MG63 (cell line): ENCODE measurements at places on chromosomes 5 and 9. TPM values are rescaled to one million over a fixed set of nuclear protein-coding genes. Genes with fewer than 3 reads are reported as not detected.

DNA sequence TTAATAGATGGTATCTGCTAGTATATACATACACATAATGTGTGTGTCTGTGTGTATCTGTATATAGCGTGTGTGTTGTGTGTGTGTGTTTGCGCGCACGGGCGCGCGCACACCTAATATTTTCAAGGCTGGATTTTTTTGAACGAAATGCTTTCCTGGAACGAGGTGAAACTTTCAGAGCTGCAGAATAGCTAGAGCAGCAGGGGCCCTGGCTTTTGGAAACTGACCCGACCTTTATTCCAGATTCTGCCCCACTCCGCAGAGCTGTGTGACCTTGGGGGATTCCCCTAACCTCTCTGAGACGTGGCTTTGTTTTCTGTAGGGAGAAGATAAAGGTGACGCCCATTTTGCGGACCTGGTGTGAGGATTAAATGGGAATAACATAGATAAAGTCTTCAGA, 757 bp downstream of the FXN start:
- DNase-seq = no peak

- no peak for DNase-seq
Measured at GRCh38 chr5:166595274-166595951, 1696.0 kb upstream of the WWC1 start.

- no peak for DNase-seq
Measured at GRCh38 chr5:122202952-122203351, 73.6 kb downstream of the ZNF474 start.

- no peak for DNase-seq
Measured at GRCh38 chr5:76379316-76379715, 23.8 kb upstream of the IQGAP2 start.

DNA sequence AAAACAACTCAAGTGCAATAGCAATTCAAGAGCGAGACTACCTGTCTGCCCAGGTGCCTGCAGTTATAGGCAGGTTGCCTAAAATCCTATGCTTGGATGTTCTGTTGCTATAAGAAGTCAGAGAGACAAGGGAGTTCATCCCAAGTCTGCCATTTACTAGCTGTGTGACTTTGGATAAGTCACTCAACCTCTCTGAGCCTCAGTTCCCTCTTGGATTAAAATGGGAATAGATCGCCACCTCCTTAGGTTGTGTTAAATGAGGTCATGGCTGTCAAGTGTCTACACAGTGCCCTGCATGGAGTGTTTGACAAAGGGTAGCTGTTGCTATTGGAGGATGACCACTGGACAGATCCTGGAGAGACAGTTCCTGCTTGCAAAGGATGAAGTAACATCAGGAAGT, 1.3 kb upstream of the ZBTB34 start:
- DNase-seq = no peak

DNA sequence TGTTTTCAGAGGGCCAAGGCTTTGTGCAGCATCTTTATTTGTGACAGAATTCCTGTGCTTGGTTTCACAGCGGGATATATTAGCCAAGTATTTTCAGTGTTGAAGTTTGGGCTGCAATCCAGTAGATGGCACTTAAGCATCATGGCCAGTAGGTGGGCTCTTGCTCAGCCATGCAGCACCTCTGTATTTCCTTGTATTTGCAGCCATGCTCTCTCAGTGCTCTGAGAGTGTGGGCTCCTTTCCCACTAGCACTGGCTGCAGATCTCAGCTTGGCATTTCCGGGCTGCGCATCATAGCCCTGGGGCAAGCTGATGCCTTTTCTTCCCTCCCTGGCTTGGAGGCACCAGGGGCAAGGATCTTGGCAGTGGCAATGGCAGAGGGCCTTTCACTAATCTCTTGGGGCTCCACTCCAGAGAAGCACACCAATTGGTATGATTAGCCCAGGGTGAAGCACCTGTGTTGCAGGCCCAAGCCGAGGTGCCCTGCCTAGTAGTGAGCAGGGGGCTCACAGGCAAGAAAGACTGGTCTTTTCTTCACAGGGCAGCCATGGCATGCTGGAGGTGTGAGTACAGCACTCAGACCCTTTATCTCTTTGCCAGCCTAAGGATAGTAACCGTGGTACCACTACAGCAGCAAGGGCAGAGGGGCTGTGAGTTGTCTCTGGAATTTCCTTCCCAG, 48.3 kb downstream of the SLCO6A1 start:
- peak; percentile 60 for DNase-seq

GRCh38 chr9:33198165-33198564, 31.0 kb upstream of the B4GALT1 start:
- DNase-seq = peak; percentile 78

- no peak for DNase-seq
Measured at GRCh38 chr9:86598411-86599239, 244.4 kb upstream of the TUT7 start.

DNA sequence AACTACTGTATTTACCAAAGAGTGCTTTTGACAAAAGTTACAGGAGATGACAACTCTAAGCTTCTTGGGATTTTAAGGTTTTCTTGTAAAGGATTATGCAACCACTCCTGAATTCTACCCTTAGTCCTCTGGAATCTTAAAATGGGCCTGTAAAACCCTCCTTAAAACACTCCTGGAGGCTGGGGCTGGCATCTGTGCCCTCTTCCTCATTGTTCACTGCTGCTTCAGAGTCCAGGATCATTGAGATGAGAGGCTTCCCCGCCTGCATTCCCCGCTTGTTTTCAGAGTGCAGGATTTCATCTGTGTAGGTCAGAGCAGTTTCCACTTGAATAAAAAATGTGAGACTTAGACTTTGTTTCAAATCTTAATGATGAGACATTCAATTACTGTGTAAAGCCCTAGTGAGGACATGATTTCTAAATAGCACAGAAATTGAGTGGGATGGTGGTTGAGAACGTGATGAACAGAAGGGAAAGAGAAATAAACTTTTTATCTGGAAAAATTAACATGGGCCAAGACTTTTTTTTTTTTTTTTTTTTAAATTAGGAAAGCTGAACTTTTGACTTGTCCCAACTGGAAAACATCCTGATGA, 40.4 kb downstream of the PCSK5 start:
- DNase-seq = no peak

DNA sequence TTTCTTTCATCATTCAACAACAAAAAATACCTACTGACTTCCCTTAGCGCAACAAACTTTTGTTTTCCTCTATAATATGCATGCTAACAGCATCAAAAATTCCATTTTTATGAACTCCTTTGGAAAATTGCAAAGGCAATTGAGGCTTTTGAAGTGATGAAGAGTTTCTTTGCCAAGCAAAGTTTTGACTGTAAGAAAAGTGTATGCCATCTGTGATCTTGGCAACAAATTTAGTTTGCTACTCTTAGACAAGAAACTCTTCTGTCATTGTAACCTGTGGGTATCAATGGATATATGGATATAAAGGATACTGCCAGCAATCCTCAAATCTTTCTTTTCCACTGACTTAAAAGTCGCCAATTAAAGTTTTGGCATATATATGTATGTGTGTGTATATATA, 72.0 kb upstream of the GABRA1 start:
- no peak for DNase-seq

DNA sequence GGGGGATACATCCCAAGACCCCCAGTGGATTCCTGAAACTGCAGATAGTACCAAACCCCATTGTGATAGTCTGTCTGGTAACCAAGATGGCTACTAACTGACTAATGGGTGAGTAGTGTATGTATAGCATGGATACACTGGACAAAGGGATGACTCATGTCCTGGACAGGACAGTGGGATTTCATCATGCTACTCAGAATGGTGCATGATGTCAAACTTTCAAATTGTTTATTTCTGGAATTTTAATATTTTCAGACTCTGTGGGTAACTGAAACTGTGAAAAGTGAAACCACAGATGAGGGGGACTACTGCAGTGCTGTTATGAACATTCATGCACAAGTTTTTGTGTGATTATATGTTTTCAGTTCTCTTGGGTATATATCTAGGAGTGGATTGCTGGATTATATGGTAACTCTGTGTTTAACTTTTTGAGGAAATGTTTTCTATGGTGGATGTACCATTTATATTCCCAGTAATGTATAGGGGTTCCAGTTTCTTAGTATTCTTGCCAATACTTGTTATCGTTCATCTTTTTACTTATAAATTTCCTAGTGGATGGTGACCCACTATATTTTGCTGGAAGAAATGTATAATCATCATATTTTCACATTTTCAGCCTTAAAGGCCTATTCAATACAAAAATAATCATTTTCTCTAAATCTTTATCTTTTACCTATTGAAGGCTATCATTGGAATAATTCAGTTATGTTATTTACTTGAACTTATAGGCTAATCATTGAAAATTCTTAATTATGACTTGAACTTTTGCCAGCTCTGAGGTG, 140.9 kb downstream of the NR3C1 start:
- peak; percentile 80 for DNase-seq

DNA sequence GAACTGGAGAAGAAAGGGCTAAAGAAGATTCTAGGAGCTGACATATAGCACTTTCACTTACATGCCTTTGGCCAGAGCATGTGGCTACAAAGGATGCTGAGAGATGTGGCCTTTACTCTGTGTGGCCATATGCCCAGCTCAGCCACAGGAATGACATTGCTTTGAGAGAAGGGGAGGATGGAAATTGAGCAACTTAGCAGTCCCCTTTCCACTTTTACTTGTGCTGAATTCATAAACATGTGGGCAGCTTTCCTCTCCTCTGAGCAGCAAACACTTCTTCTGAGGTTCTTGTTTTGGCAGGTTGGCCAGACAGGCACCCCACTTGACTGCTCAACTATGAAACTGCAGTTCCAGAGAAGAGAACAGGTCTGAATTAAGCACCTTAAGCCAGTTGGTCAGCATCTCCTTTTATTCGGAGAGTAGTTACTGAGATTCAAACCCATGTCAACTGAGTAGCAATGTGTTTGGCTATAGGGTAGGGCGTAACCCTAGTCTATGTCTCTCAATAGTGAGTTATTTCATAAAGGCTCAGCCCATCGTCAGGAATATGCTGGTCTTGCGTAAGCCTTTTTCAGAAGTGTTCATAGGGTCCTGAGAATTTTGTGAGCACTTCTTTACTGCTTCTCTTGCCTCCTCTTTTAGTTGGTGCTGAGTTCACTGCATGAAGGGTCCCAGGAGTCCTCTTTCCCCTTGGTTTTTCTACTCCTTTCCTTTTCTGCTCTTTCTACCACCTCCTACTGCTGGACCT, 134.5 kb downstream of the PALM2AKAP2 start:
- peak; percentile 28 for DNase-seq

DNA sequence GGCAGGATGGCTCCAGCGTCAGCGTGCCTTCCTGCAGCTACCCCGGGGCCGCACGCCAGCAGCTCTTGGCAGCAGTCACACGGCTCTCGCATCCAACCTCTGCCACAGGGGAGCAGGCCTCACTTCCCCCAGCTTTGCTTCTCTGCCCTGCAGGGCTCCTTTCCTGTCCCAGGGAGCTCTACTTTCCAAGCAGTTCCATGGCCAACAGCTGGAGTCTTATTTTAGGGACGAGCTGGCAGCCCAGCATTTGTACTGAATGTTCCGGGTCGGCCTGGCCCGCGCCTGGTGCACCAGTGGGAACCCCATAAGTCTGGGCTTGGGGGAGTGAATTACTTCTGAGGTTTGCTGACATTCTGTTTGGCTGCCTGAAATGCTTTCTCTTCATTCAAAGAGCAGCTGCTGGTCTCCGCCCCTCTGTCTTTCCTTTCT, 34.6 kb downstream of the GADD45G start:
- DNase-seq = peak; percentile 86

GRCh38 chr5:106020894-106021293, 1649.8 kb downstream of the EFNA5 start:
- DNase-seq = no peak

DNA sequence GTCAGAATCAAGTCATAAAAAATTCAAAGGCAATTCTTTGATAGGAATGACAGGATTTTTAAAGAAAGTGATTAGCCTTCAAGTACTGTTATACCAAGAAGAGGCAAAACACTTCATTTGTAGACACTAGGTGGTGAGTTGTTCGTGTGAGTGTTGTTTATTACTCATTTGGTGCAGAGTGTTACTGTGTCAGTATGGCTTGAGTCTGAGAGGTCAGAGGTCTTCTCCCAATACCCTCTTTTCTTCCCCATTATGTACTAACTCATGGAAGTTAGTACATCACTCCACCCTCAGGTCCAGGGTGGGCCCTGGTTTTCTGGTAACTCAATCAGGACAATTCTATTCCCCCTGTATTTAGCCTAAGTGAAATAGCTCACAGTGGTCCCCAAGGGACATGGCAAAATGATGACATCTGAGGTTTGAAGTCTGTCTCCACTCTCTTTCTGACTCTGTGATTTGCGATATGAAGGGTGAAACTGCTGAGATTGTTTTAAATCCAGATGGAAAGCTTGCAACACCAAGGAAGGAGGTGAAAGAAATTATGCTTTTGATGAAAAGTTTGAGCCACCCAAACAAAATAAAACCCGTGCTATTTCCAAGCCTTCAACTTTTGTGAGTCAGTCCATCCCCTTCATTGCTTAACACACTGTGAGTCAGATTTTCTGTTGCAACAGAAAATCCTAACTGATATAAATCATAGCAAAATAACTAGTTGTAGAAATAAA, 56.8 kb downstream of the NUDT12 start:
- DNase-seq = no peak

- DNase-seq = no peak
Measured at GRCh38 chr5:112348387-112348786, 70.7 kb downstream of the EPB41L4A start.

DNA sequence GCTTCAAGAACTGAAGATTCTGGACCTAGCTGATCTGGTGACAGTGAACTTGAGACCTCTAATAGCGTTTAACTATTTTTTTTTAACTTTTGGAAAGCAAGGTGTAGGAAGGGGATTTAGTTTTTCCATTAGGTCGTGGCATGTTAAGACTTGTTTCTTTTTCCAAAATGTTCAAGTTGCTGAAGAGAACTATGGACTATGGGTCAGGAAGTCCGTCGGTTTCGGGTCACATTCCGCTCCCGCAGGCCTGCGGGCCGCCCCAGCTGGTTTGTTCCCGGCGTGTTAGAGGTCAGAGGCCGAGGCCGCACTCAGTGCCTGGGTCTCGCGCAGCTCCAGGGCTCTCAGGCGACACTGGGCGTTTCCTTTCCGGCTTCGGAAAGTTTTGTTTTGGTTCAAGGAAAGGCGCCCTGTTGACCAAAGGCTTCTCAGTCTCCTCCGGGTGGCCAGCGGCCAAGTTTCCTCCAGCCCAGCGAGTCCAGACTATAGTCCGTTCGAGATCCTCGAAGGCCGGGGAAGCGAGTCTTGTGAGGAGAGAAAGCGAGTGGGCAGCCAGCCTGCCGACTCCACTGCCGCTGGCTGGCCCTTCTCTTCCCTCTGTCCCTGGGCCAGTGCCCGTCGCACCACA, 586 bp upstream of the FCHO2 start:
- DNase-seq = no peak

DNA sequence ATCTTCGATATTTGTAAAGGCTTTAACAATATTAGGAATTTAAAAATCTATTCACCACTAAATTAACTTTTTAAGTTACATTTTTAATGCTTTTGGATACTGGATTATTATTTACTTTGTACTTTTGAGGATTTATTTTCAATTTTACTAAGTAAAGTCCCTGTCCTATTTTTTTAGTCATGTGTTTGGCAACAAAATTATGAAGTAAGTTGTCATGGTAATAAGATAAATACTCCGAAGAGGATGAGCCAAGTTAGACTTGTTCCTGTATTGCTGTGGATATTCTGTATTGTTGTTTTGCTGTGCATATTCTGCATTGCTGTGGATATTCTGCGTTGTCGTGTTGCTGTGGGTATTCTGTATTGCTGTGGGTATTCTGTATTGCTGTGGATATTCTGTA, 210.1 kb downstream of the MTRR start:
- DNase-seq = no peak

NUTM2F gene
- not detected in 2 replicates for total RNA-seq

PCDHGA12 gene
- not detected in 2 replicates for total RNA-seq

DAB2IP gene
- total RNA-seq = 6.8 and 7.3 TPM in 2 replicates

PCDHGA9 gene
- not detected in 2 replicates for total RNA-seq

KCTD16 gene
- total RNA-seq = 0.02 and 0.13 TPM in 2 replicates

SPATA31C1 gene
- not detected in 2 replicates for total RNA-seq

PCDHB13 gene
- total RNA-seq = 0.40 TPM in 1 of 2 replicates, not detected in the other

FST gene
- total RNA-seq = 114 and 131 TPM in 2 replicates

CA9 gene
- 0.40 TPM in 1 of 2 replicates, not detected in the other for total RNA-seq

CCDC152 gene
- 2.5 and 3.4 TPM in 2 replicates for total RNA-seq
